ENCODE measurements at places on chromosomes 16 and 17.
A peak's percentile ranks its signal among the peaks of the same experiment; 100 is the strongest.

DNA sequence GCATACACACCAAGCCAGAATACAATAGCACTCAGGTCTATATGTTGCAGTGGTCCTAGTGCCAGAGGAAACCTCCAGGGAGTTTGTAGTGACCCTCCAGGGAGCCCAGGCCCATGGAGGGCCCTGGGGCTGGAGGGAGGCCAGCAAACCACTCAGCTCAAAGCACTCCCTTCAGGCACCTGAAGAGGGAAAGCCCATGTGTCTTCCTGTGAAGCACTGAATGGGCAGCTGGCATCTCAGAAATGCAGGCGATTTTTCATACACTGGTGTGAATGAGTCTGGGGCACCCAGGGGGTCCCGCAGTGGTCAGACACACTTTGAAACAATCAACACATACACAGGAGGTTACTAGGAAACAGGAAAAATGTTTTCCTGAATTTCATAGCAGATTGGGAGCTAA lies 12.8 kb downstream of the TBC1D26 start:
- peak; percentile 29 for DNase-seq

- peak; percentile 25 for DNase-seq
Measured at GRCh38 chr17:66841328-66841727, 6.4 kb downstream of the CACNG5 start.

GRCh38 chr16:69179328-69180010 lies 7.5 kb upstream of the SNTB2 start:
- no peak for DNase-seq

DNA sequence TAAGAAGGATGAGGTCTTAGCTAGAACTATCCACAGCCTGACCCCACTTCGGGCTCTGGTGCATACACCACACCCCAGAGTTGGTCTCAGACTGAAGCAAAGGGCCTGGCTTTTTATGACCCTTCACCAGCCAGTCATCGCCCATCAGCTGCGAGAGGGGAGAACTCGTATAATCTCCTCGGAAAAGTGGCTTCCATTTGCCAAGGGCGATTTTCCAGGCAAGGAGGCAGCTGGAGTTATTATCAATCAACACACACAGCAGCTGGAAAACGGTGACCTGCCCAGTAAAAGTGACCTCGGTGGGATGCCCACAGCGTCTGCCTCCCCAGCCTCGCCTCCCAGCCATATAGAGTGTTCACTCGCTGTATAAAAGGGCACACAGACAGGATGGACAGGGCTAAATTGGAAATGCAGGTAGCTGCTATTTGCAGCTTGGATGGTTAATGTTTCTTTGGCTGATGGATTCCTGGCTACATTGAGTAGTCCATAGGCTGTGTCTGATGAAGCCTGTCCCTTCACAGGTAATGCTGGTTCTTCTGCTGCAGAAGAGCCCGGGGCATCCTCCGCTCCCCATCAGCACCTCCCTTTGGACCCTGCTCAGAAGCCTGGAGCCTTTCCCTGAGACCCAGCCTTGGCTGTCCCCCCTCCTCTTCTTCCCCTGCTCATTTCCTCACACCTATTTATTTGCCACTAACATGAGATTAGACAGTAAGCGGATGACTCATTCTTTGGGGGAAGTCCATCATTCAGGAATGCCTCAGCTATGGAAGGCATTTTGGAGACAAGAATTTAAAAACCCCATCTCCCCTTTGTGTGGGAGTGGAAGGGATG lies 45.7 kb downstream of the TMEM186 start:
- peak; percentile 39 for DNase-seq

GRCh38 chr16:25692351-25692741 lies 587 bp downstream of the HS3ST4 start:
- DNase-seq = no peak

- DNase-seq = no peak
Measured at GRCh38 chr17:21171309-21171922, 42.5 kb downstream of the TMEM11 start.

GRCh38 chr17:45098869-45099616 lies 33.3 kb downstream of the PLCD3 start:
- DNase-seq = peak; percentile 86

GRCh38 chr16:68033101-68033500 lies 10.0 kb downstream of the DUS2 start:
- no peak for DNase-seq

- DNase-seq = no peak
Measured at GRCh38 chr16:827513-827912, 27.0 kb upstream of the GNG13 start.

GRCh38 chr17:15947271-15947670 lies 2.3 kb downstream of the ADORA2B start:
- no peak for DNase-seq

DNA sequence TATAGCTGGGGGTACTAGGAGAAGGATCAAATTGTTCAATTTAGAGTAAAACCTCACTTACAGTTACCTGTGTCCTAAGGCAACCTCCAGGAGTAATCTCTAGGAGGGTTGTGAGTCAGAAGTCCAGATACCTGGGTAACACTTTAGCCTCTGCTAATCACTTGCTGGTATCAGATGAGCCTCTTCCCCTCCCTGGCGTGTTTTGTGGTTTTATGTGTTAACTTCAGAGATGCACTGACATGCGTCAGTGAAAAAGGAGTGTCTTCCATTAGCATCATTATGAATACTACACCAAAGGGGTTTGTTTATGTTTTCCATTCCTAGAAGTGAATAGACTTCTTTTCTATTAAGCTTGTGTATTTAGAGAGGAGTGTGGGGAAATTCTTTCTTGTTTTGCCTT lies 208.2 kb downstream of the FTO start:
- no peak for DNase-seq
